ENCODE measurements at places on chromosomes 1 and 21. TPM values are rescaled to one million over a fixed set of nuclear protein-coding genes. Genes with fewer than 3 reads are reported as not detected.
A peak's percentile ranks its signal among the peaks of the same experiment; 100 is the strongest.

The TMEM79 gene
- 2.3 TPM for total RNA-seq

The LRRC52 gene
- total RNA-seq, result not detected

The PEX19 gene
- total RNA-seq, result 64.9 TPM

The HCRTR1 gene
- 0.82 TPM for total RNA-seq

The SLC5A9 gene
- total RNA-seq, result not detected

The IFFO2 gene
- total RNA-seq, result 15.0 TPM

The ACTL8 gene
- total RNA-seq, result not detected

The POLR3C gene
- 37.7 TPM for total RNA-seq

The ST6GALNAC3 gene
- 2.8 TPM for total RNA-seq

The TMEM269 gene
- not detected for total RNA-seq

The PKLR gene
- not detected for total RNA-seq

The FCRL2 gene
- total RNA-seq, result 0.27 TPM

The HEYL gene
- total RNA-seq, result 5.6 TPM

GRCh38 chr1:94627771-94628498, 86.4 kb upstream of the F3 start:
- no peak for ATAC-seq

DNA sequence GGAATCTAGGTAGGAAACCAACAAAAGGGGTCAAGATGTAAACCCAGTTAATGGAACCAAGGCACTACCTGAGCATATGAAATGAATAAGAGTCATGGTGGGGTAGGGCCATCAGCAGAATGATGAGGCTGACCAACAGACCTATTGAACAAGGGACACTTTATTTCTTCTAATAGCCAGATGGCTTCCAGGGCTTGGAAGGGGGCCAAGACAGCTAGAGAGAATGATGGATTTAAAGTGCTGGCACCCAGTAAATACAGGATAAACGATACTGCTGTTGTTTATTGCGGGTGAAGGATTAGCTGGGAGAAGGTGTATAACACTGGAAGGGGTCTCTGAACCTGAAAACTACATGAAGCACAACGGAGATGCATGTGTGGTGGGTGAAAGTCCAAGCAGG, 15.6 kb downstream of the DDAH1 start:
- no peak for ATAC-seq

GRCh38 chr1:18673976-18674375, 43.3 kb downstream of the PAX7 start:
- ATAC-seq, result no peak

- ATAC-seq, result no peak
These were observed 79.3 kb upstream of the LAMC2 start for GRCh38 chr1:183106746-183107145.

DNA sequence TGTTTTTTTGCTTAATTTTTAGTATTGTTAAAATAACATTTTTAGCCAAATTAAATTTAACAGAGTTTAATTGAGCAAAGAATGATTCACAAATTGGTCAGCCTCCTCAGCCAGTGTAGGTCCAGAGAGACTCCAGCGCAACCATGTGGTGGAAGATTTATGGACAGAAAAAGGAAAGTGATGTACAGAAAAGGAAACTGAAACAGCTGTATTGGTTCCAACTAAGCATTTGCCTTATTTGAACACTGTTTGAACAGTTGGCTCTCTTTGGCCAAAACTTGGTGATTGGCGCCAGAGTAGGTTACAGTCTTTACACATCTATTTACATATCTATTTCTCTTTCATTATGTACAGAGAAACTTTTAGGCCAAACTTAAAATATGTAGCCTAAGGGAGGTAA, 19.4 kb downstream of the RPS6KC1 start:
- no peak for ATAC-seq

DNA sequence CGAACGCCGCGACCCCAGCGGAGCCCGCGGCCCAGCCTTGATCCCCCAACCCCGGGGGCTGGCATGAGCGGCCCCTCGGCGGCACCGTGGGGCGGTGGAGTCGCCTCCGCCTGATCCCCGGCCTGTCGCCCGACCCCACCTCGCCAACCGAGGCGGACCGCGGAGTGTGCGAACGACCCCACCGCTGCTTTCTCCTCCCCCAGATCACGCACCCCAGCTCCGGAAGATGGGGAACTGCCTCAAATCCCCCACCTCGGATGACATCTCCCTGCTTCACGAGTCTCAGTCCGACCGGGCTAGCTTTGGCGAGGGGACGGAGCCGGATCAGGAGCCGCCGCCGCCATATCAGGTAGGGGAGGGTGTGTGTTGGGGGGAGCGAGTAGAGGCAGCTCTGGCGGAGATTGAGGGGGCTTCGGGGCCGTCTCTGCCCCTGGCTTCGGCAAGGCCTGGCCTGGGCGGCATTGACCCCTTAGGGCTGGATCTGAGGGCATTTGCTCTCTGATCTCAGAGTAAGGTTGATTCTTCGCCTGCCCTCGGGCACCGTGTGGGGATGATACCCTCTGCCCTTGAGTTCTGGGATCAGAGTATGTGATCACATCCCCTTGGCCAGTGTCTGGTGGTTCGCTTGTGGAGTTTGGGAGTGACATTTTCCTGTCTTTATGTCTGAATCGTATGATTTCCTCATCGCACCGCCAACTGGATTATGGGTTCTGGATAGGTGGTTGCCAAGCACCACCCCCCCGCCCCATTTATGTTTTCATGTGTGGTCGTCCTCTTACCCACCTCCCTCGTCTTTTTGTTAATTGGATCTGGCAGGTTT, 668 bp downstream of the RNF11 start:
- peak; percentile 31 for ATAC-seq

- ATAC-seq, result no peak
These were observed 4.1 kb upstream of the TAGLN2 start for GRCh38 chr1:159929155-159930051.

DNA sequence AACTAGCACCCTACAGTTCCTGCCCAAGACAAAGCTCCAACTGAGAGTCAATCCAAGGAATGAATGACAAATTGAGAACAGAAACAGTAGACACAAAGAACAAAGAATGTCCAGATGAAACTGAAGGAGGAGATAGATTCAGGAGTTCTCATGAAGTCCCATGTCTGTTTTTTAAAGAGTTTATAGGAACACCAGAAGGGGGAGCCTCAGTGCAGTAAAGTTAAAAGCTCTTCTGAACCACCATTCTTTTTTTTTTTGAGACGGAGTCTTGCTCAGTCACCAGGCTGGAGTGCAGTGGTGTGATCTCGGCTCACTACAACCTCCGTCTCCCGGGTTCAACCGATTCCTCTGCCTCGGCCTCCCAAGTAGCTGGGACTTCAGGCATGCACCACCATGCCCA, 323.6 kb downstream of the MRPL39 start:
- no peak for ATAC-seq

- no peak for ATAC-seq
These were observed 318.2 kb downstream of the NEGR1 start for GRCh38 chr1:71964188-71964587.

DNA sequence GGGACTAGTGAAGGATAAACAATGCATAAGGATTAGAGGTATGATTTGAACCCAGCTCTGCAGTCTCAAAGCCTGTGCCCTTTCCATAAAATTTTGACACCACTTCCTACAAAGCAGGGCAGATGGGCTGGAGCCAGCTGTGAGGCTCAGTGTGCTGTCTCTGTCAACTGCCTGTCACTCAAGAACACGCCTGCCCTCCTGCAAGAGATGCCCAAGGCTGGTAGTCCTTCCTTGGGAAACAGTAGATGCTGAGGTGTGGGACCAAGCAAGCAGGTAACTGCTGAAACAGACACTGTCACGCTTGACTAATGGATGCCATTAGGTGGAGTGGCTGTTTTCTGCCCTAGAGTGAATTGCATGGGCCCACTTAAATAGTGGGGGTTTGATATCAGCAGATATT, 402.0 kb downstream of the PTPRU start:
- ATAC-seq, result no peak

GRCh38 chr1:215059947-215060346, 22.6 kb upstream of the KCNK2 start:
- no peak for ATAC-seq

- ATAC-seq, result no peak
These were observed 20.3 kb downstream of the ZYG11A start for GRCh38 chr1:52862666-52863458.

- ATAC-seq, result peak; percentile 94
These were observed 17.8 kb downstream of the PKNOX1 start for GRCh38 chr21:42991992-42992740.

- ATAC-seq, result no peak
These were observed 19.5 kb downstream of the FOXJ3 start for GRCh38 chr1:42315500-42315899.

GRCh38 chr1:222950892-222951291, 136.1 kb downstream of the DISP1 start:
- no peak for ATAC-seq

DNA sequence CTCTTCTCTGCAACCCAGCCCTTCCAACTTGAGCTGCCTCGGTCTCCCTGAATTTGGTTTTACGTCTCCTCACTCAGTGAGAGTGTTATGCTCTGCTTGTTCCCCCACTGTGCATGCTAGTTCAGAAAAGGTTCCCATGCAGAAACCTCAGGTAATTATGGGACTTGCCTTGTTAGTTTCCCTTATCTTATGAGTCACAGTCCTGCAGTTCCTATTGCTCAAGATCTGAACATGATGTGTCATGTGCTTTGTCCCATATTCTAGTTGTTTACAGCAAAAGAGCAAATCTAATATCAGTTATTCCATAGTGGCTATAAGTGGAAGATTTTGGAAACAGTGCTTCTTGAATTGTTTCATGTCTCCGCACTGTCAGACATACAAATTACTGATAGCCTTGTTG, 74.4 kb downstream of the DUSP10 start:
- ATAC-seq, result no peak

- no peak for ATAC-seq
These were observed 18.7 kb upstream of the ZNF362 start for GRCh38 chr1:33237579-33237978.

DNA sequence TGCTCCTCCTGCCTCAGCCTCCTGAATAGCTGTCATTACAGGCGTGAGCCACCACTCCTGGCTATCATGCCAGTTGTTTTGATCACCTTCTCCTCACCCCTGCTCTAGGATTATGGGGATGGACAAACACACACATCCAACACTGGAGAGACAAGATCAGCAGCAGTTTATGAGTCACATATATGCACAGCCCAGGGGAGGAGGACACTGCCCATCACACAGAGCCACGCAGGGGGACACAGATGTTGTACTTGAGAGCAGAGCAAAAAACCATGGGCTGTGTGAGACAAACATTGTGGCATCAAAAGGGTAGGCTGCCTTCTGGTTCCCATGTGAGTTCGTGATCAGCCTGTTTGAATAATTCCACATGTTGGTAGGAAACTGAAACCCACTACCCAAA, 32.1 kb downstream of the EDARADD start:
- ATAC-seq, result no peak

- ATAC-seq, result no peak
These were observed 118.0 kb upstream of the IFFO2 start for GRCh38 chr1:19074361-19074901.

GRCh38 chr21:33133892-33134291, 64.0 kb downstream of the OLIG1 start:
- no peak for ATAC-seq

GRCh38 chr1:43495204-43495603, 35.5 kb upstream of the PTPRF start:
- ATAC-seq, result no peak

DNA sequence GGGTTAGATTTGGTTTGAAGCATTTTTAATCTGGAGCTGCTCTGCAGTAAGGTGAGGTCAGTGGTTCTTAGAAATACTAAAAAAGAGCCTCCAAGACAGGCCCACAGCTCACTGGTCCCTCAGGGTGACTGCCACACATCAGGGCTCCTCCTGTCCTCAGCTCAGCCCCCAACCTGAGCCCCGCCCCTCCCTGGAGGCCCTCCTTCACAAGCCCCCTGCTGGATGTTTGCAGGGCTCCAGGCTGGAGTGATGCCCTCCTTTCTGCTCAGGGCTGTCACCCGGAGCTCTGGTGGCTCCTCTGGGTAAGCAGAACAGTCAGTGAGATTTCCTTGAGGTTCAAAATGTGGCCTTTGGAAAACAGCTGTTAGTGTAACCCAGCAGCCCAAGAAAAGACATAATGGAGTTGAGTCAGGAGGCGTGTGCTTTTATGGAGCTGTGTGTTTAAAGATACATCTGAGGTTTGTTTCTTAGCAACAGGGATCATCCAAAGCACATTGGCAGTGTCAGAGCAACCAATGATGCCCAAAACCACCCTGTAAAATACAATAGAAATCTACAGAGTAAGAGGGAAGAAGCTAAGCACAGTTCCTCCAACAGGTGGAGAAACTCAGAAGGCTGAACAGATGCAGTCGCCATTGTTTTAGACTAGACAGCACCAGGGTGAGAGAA, 21.4 kb downstream of the STUM start:
- no peak for ATAC-seq

GRCh38 chr1:58047265-58047858, 499.2 kb downstream of the OMA1 start:
- ATAC-seq, result no peak

DNA sequence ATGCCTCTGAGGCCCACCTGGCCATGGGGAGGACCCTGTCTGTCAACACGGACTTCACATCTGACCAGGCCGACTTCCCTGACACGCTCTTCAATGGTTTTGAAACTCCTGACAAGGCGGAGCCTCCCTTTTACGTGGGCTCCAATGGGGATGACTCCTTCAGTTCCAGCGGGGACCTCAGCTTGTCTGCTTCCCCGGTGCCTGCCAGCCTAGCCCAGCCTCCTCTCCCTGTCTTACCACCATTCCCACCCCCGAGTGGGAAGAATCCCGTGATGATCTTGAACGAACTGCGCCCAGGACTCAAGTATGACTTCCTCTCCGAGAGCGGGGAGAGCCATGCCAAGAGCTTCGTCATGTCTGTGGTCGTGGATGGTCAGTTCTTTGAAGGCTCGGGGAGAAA, 101.8 kb downstream of the ADARB1 start:
- ATAC-seq, result no peak

DNA sequence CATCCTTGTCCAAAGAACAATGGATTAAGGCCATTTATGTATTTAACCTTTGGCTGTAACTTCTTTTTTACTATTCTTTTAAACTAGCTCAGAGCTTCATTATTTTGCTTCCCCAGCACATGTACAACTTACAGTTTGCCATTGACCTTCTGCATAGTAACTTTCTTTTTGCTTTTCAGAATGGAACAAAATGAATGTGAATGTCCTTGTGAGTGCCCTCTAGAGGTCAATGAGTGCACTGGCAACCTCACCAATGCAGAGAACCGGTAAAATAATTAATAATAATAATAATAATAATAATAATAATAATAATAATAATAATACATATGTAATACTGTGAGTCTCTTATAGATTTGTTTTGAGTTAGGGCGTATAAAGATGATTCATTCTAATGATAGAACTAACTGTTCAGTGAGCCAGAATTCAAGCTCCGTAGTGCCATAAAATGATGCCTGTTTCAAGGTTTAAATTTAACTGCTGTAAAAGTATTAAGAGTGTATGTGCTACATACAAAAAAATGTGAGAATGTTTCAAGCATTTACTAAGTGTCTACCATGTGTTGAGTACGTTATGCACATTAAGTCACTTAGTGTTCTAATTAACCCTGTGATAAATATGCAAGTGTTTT, 69.0 kb upstream of the RAVER2 start:
- no peak for ATAC-seq

GRCh38 chr1:97084546-97084945, 363.0 kb downstream of the PTBP2 start:
- ATAC-seq, result no peak

All from gastroesophageal sphincter (tissue), 4 donors.